Karpas-422 (cell line): ENCODE measurements at places on chromosomes 6 and 20. TPM values are rescaled to one million over a fixed set of nuclear protein-coding genes. Genes with fewer than 3 reads are reported as not detected.

- no peak for DNase-seq
These were observed 27.3 kb downstream of the CDK5RAP1 start for GRCh38 chr20:33373735-33374605.

DNA sequence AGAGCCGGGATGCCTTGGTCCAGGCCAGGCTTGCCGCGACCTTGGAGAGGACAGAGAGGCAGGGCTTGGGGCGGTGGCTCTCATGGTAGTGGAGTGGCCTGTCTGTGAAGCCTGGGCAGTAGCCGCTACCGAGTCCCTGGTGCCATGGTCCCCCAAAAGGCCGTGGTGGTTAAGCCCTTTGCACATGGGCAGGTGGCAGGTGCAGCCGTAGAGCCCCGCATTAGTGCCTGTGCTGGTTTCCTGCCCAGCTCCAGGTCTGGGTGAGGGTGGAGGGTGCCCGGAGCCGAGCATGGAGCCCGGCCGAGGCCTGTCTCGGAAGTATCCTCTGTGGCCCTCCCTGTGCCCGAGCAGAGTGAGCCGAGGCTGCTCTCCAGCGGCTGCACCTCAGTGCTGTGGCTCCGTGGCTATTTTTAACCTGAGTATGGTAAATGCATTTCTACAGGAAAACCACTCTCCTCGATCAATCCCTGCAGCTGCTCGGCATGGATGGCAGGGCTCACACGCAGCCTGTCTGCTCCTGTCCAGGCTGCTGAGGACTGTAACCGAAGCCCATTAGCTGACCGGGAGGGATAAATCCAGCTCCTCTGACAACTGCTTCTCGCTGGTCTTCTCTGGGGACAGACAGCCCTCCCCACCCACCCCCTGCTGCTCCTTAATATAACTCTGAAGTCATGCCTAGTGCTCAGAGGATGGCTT, 36.3 kb upstream of the GATA5 start:
- no peak for DNase-seq

- no peak for DNase-seq
These were observed 34.1 kb upstream of the IL17A start for GRCh38 chr6:52152070-52152423.

Gene ADGRG6
- not detected in 2 replicates for total RNA-seq

GRCh38 chr6:92122746-92123145, 1296.6 kb downstream of the EPHA7 start:
- DNase-seq = peak; percentile 47

Gene OR5V1
- total RNA-seq = not detected in 2 replicates

Gene HLA-DOB
- total RNA-seq = 77.3 and 91.6 TPM in 2 replicates

Gene NUP153
- 29.0 and 53.0 TPM in 2 replicates for total RNA-seq

Gene SYNDIG1
- not detected in 2 replicates for total RNA-seq

GRCh38 chr20:38536310-38536709, 44.7 kb upstream of the ADIG start:
- no peak for DNase-seq
